ENCODE measurements at places on chromosomes 16 and 17. TPM values are rescaled to one million over a fixed set of nuclear protein-coding genes. Genes with fewer than 3 reads are reported as not detected.
A peak's percentile ranks its signal among the peaks of the same experiment; 100 is the strongest.

GRCh38 chr16:72609066-72609465, 437.1 kb upstream of the PMFBP1 start:
- no peak overlapping the region for H3K4me3 ChIP-seq
- no peaks in the 10 kb centered on the region for H3K27me3 ChIP-seq
- H3K4me1 ChIP-seq = no peaks in the 10 kb centered on the region

GRCh38 chr16:12141073-12141951, 164.8 kb downstream of the SNX29 start:
- no peak overlapping the region for H3K4me3 ChIP-seq
- no peak for DNase-seq
- H3K36me3 ChIP-seq = no peaks in the 10 kb centered on the region
- H3K4me1 ChIP-seq = no peaks in the 10 kb centered on the region
- no peak overlapping the region for H3K27ac ChIP-seq

Gene UMOD
- polyA plus RNA-seq = not detected

Gene NECAB2
- not detected for polyA plus RNA-seq

- no peak for DNase-seq
- H3K36me3 ChIP-seq = no peaks in the 10 kb centered on the region
- H3K4me3 ChIP-seq = no peak overlapping the region
- peaks cover 8% of the 10 kb centered on the region for H3K4me1 ChIP-seq
Observed at GRCh38 chr17:35733366-35733765, 1.9 kb downstream of the RASL10B start.

Gene ARHGDIG
- polyA plus RNA-seq = not detected

- H3K36me3 ChIP-seq = no peaks in the 10 kb centered on the region
- DNase-seq = no peak
- H3K27me3 ChIP-seq = peaks cover 36% of the 10 kb centered on the region
- H3K4me1 ChIP-seq = peaks cover 9% of the 10 kb centered on the region
- H3K4me3 ChIP-seq = no peak overlapping the region
- H3K27ac ChIP-seq = no peak overlapping the region
Observed at GRCh38 chr16:178668-179015, 1.6 kb upstream of the HBQ1 start.

DNA sequence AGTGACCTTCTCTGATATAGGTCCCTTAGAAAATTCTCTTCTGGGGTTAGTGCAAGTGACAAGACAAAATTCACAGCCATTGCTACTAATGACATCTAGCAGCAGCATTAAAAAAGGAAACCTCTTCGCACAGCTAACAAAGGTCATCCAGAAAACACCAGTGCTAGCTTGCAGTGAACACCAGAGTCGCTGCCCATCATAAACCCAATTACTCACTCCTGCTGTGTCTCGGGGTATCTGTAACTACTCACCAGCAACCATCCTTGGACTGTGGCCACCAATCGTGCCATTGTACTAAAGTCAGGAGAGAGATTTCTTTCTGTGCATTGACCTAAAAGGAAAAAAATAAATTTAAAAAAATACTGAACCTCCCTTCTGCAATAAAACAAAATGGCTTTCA, 1494.7 kb upstream of the CDH8 start:
- H3K4me1 ChIP-seq = no peaks in the 10 kb centered on the region
- H3K4me3 ChIP-seq = no peak overlapping the region
- DNase-seq = no peak
- H3K36me3 ChIP-seq = no peaks in the 10 kb centered on the region

- H3K36me3 ChIP-seq = no peaks in the 10 kb centered on the region
- H3K4me3 ChIP-seq = no peak overlapping the region
- DNase-seq = no peak
- H3K4me1 ChIP-seq = no peaks in the 10 kb centered on the region
- no peaks in the 10 kb centered on the region for H3K27me3 ChIP-seq
- no peak overlapping the region for H3K27ac ChIP-seq
Observed at GRCh38 chr17:32958418-32958817, 30.5 kb downstream of the TMEM98 start.

GRCh38 chr16:70728150-70728549, 42.3 kb upstream of the MTSS2 start:
- H3K27me3 ChIP-seq = no peaks in the 10 kb centered on the region
- H3K4me3 ChIP-seq = no peak overlapping the region
- no peak overlapping the region for H3K27ac ChIP-seq
- H3K36me3 ChIP-seq = peaks cover 8% of the 10 kb centered on the region
- no peak for DNase-seq

Gene KRT37
- polyA plus RNA-seq = not detected

DNA sequence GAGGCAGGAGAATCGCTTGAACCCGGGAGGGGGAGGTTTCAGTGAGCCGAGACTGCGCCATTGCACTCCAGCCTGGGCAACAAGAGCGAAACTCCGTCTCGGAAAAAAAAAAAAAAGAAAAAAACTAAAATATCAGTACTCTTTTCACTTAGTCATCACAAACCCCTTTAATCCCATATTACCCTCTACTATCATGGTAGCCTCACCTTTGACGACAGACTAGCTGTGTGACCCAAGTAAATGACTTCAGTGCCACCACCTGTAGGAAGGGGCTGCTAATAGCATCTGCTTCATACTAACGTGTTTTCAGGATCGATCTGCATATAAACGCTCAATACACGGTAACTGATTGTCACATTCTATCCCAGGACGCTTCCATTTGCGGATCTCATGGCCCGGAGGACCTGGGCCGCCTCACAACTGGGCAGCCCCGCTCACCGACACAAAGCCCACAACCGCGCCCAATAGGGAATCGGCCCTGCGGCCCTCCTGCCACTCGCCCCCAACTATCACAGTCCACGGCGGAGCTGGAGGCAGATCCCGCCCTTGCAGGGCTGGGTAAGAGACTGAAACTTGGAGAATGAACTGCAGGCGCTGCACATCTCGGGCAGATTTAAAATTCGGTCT, 1.1 kb upstream of the ZNF263 start:
- peak overlapping the region; percentile 95 for H3K27ac ChIP-seq
- DNase-seq = no peak
- H3K4me1 ChIP-seq = peaks cover 25% of the 10 kb centered on the region
- peaks cover 23% of the 10 kb centered on the region for H3K36me3 ChIP-seq

- H3K27me3 ChIP-seq = no peaks in the 10 kb centered on the region
- no peak for DNase-seq
- H3K36me3 ChIP-seq = no peaks in the 10 kb centered on the region
- H3K4me3 ChIP-seq = peak overlapping the region; percentile 76
Observed at GRCh38 chr16:80997964-80998620, 8.6 kb downstream of the CMC2 start.

DNA sequence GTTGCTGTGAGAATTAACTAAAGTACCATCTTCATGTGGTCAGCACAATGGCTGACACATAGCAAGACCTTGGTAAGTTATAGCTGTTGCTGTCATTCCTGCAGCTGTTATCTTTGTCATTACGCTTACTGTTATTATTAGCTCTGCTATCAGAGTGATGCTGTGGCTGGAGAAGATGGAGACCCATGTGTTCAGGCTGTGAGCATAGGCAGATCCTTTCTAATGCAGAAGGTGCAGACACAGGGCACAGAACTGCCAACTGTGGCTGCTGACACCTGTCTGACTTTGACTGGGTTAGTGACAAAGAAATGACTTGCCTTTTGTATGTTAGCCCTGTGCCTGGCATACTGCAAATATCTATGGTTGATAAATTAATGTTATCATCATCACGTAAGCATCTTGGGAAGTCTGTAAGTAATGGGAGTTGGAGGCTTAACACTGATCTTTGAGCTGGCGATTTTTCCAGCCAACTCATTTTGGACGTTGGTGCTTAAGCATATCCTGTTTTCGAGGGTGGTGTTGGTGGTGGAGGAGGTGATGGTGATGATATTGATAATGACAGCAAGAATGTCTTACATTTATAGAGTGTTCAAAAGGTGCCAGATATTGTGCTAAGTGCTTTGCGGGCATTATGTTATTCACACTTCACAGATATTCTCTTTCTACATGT, 695.3 kb downstream of the WWOX start:
- H3K4me1 ChIP-seq = peaks cover 18% of the 10 kb centered on the region
- no peak overlapping the region for H3K27ac ChIP-seq
- H3K4me3 ChIP-seq = no peak overlapping the region
- no peaks in the 10 kb centered on the region for H3K36me3 ChIP-seq
- no peaks in the 10 kb centered on the region for H3K27me3 ChIP-seq

Gene ZSCAN10
- polyA plus RNA-seq = not detected

Gene C17orf67
- polyA plus RNA-seq = 2.5 TPM

- H3K27ac ChIP-seq = no peak overlapping the region
- no peak for DNase-seq
- H3K27me3 ChIP-seq = no peaks in the 10 kb centered on the region
- no peak overlapping the region for H3K4me3 ChIP-seq
Observed at GRCh38 chr17:22233382-22233781, 541.1 kb downstream of the KCNJ18 start.

- H3K4me1 ChIP-seq = no peaks in the 10 kb centered on the region
- no peak overlapping the region for H3K4me3 ChIP-seq
- no peak for DNase-seq
- H3K27me3 ChIP-seq = no peaks in the 10 kb centered on the region
Observed at GRCh38 chr16:27978876-27979275, 84.6 kb downstream of the GSG1L start.

DNA sequence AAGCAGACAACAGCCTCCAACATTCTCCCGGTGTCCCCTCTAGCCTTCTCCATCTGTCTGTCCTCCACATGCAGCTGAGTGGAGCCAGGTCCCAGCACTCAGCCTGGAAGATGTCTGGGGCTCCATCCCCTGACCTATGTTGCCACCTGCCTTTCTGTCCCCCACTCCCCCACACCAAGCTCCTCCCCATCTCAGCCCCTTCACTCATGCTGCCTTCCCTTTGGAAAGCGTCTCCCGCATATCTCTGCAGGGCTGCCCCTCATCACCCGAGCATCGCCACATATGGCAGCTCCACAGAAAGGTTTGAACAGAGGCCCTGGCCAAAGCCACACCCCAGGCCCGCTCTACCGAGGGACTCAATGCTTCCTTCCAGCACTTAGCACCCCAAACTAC, 24.2 kb downstream of the NSMCE1 start:
- H3K27me3 ChIP-seq = no peaks in the 10 kb centered on the region
- H3K27ac ChIP-seq = no peak overlapping the region
- no peaks in the 10 kb centered on the region for H3K36me3 ChIP-seq
- H3K4me3 ChIP-seq = no peak overlapping the region
- H3K4me1 ChIP-seq = peaks cover 29% of the 10 kb centered on the region

GRCh38 chr17:81601525-81602120, 35.3 kb downstream of the NPLOC4 start:
- no peak for DNase-seq
- no peak overlapping the region for H3K4me3 ChIP-seq
- peaks cover 58% of the 10 kb centered on the region for H3K36me3 ChIP-seq
- no peaks in the 10 kb centered on the region for H3K4me1 ChIP-seq
- H3K27ac ChIP-seq = no peak overlapping the region
- no peaks in the 10 kb centered on the region for H3K27me3 ChIP-seq

DNA sequence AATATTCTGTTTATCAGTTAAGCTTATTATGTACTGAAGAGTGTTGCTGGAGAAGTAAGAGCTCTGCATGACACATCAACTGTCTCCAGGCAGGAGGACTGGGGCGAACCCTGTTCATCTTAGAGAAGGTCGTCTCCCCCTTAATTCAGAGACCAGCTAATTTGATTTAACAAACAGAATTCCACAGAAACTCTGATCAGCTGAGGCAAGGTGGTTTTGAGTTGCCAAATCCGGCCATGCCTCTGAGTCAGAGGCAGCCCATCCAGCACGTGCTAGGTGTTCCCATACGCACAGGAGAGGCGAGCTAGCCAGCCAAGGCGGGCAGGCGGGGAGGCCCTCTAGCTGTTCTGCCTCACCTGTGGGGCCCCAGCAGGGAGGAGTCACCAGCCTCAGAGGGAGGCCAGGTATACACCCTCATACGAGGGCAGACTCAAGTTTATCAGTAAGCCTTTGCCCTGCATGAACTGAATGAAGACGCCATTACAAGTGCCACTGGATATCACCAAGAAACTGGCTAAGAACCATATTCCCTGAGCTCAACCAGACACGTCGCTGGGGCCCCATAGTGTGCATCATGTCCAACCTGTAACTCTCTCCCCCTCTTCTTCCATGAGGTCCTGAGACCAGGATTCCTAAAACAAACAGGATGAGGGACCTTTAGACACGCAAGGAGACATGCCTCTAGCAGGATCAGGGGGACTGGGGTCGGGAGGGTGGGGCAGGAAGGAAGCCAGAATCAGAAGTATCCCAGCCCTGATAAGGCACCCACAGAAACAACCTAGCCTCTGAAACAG, 25.7 kb downstream of the STAT5A start:
- H3K36me3 ChIP-seq = peaks cover 18% of the 10 kb centered on the region
- no peak overlapping the region for H3K4me3 ChIP-seq
- H3K4me1 ChIP-seq = peaks cover 56% of the 10 kb centered on the region
- H3K27ac ChIP-seq = no peak overlapping the region

DNA sequence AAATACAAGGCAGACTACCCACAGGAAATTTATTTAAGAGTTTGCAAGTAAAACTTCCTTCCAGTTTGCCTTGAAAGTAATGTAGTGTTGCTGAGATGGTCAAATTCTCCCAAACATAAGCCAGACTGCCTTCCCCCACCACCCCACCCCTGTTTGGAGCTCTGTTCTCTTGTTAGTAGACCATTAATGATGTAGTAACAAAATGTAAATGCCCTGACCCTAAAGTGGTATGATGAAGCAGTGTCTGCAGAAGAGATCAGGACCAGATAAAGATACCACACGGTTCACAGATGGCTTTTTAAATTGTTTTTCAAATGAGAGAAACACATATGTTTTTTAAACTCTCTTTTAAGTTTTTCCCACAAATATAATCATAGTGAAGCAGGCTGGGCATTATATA, 136.4 kb upstream of the TMEM97 start:
- no peaks in the 10 kb centered on the region for H3K4me1 ChIP-seq
- H3K27ac ChIP-seq = no peak overlapping the region
- H3K4me3 ChIP-seq = no peak overlapping the region
- H3K27me3 ChIP-seq = no peaks in the 10 kb centered on the region

Gene IRX5
- not detected for polyA plus RNA-seq

DNA sequence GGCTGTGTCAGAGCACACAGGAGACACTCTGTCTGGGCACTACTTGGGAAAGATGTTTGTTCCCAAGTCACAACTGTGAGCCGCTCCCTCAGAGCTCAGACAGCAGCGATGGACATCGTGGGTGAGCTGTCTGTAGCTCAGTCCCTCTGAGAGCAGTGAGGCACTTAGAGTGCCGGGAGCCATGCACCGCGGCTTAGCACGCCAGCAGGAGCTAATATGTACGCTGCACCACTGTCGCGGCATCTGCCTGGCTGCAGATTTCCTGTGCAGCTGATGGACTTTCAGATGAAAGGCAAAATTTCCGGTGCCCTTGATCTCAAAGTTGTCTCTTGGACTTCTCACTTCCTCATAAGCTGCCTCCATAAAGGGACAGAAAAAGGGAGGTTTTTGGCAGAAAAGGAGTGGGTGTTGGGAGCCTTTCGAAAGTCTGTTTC, 92.8 kb upstream of the ZNF469 start:
- no peaks in the 10 kb centered on the region for H3K27me3 ChIP-seq
- DNase-seq = no peak
- no peaks in the 10 kb centered on the region for H3K4me1 ChIP-seq

GRCh38 chr16:64362193-64362592, 759.7 kb downstream of the CDH11 start:
- no peaks in the 10 kb centered on the region for H3K36me3 ChIP-seq
- no peaks in the 10 kb centered on the region for H3K27me3 ChIP-seq
- no peaks in the 10 kb centered on the region for H3K4me1 ChIP-seq
- no peak overlapping the region for H3K27ac ChIP-seq
- DNase-seq = no peak

Gene KRT15
- not detected for polyA plus RNA-seq

Measured in CD8-positive, alpha-beta memory T cell (primary cell).